Amniotic stem cell (primary cell): ENCODE measurements at places on chromosomes 2 and 18.

- no peak for DNase-seq
These were observed 277.9 kb downstream of the GULP1 start for GRCh38 chr2:188569431-188570165.

DNA sequence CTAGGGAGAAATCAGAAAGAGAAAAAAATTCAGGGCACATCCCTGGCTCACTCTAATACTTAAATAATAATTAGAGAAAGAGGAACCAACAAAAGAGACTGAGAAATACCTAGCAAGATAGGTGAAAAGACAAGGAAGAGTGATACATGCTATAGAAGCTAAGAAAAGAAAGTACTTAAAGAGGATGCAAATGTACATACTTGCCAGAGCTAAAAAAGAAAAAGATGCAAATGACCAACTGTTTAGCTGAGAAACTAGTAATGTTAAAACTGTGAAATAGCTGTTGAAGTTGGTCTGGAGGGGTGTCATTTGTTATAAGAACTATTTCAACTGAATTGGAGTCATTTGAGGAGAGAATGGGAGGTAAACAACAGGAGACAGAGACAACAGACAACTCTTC is 412.2 kb downstream of the SPAG16 start:
- no peak for DNase-seq

DNA sequence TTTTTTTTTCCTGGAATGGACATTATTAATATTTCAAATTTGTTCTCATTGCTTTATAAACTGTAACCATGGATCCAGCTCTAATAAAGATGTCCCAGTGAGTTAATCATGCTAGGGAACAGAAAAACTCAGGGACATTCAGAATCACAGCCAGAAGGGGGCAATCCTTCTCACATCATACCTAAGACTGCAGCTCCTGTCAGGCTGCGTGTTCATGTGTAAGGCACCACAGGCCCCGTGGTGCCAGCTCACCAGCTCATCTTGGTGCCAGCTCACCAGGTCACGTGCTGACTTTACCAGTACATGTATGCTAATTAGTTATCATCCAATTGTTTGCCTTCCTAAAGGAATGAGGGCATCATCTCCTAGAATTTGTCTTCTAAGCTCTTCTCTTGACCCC is 84.7 kb upstream of the NEDD4L start:
- no peak for DNase-seq

DNA sequence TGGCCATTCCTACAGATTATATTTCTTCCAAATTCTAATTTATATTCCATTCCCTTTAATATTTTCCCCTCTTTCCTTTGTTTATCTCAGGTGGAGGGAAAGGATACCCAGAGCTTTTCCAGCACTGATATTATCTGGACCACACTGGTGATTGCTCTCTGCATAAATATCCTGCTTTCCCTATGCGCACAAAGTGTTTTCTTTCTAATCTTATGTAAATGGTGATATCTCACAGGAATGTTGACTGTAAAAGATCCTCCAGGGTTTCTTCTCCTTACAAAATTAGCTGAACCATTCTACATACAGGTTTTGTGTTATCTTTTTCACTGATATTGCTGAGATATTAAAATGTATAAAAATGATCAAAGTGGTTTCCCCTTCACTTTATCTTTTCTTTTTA is 59.1 kb upstream of the GALNT13 start:
- no peak for DNase-seq

- no peak for DNase-seq
These were observed 13.7 kb downstream of the GEMIN6 start for GRCh38 chr2:38791744-38792143.

- no peak for DNase-seq
These were observed 68.3 kb downstream of the TET3 start for GRCh38 chr2:74052732-74053710.

GRCh38 chr2:180992994-180993393 is 12.6 kb downstream of the UBE2E3 start:
- DNase-seq = no peak

DNA sequence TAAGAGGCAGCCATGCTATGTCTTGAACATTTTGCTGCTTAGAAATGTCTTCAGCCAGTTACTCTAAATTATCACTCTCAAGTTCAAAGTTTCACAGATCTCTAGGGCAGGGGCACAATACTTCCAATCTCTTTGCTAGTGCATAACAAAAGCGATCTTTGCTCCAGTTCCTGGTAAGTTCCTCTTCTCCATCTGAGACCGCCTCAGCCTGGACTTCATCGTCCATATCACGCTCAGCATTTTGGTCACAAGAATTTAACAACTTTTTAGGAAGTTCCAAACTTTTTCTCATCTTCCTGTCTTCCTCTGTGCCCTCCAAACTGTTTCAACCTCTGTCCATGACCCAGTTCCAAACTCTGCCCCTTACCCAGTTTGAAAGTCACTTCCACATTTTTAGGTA is 8.8 kb upstream of the SLC35F5 start:
- DNase-seq = no peak

- no peak for DNase-seq
These were observed 30.8 kb downstream of the LPIN1 start for GRCh38 chr2:11777066-11777782.

DNA sequence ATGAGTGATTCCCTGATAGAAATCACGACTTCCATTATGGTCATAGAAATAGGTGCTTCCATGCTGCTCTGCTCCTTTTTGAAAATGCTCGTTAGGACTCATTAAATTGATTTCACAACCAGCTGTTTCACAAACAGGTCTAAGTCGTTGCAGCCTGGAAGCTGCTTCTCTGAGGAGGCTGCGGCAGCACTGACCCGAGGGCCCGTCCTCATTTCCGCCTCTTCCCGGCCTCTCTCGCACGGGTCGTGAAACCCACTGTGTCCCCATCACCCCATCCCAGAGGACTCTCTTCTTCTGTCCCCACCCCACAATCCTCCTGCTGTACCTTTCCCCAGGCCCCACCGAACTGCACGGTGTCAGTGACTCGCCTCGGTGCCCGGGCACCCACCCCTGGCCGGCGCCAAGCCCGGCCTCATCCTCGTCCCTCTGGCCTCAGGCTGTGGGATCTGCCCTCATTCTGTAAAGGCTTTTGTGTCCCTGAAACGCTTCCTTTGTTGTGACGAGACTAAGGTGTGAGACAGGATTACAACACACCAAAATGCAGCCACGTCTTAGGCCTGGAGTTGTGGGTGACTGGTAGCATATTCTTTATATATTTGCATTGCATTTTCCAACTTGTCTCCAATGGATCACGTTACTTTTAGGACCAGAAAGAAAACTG is 112.7 kb upstream of the CTDP1 start:
- no peak for DNase-seq

DNA sequence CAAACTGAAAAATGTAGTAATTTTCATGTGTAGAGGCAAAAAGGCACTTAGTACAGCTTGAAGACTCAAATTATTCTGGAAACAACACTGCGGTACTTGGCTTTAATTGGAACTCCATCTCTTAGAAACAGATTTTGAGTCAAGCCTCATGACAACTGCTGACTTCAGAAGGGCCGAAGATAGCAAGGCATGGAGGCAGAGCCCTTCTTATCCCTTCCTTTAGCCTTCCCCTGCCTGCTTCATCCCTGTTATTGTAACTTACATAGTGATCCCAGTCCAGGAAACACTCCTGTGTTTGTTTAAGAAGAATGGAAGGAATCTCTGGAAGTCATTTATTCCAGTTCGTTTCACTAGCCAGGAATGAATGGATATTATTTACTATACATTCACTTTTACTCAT is 110.9 kb upstream of the FAM98A start:
- no peak for DNase-seq

GRCh38 chr2:184444623-184445223 is 153.6 kb upstream of the ZNF804A start:
- DNase-seq = no peak

- DNase-seq = no peak
These were observed 20.8 kb downstream of the CRIM1 start for GRCh38 chr2:36376319-36376765.

DNA sequence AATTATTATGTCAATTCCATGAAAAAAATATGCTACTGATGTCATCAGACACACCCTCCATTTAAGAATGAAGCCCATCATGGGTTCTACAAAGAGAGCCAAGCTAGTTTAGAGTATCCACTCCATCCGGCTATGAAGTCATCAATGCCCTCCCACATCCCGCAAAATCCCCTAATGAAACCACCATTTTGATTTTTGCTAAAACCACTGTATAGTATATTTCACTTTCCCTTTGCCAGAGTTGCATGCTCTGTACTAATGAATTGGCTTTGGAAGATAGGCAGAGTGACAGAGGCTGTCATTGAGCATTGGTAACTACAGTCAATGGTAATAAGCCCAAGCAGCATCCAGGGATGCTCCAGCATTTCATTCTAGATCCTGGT is 118.6 kb downstream of the ANKRD44 start:
- no peak for DNase-seq

DNA sequence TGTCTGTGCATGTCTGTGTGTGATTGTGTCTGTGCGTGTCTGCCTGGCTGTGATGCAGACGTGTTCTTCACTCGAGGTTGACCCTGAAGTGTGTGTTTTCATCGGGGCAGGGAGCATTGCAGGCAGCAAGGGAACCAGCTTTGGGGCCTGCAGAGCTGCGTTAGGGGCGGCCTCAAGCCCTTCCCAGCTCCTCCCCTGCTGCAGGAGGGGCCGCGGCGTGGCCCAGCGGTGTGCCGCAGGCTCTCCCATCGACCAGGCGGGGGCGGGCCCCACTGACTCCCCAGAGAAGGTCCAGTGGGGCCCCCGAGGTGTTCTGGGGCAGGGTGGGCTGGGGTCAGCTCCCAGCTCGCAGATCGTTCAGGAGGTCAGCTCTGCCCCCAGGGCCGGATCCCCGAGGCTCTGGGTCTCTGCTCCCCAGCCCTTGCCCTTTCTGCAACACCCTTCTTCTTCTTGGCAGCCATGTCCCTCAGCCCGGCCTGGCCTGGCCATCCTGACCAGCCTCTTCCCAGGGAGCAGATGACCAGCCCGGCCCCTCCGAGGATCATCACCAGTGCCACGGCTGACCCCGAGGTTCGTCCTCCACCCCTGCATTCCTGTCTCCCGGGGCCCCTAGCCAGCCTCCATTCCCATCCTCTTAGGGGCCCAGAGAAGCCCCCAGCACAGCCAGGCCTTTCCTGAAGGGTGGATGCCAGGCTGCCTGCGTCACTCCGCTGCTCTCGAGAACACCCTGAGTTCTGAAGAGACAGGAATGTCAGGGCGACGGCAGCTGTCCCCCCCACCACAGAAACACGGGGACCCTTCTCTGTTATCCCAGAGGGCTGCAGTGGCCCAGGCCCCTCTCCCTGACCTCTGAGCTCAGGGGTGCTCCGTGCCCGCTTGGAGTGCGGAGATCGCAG is 11.1 kb upstream of the KLHL30 start:
- DNase-seq = no peak

GRCh38 chr2:235979753-235980435 is 188.3 kb downstream of the GBX2 start:
- no peak for DNase-seq

DNA sequence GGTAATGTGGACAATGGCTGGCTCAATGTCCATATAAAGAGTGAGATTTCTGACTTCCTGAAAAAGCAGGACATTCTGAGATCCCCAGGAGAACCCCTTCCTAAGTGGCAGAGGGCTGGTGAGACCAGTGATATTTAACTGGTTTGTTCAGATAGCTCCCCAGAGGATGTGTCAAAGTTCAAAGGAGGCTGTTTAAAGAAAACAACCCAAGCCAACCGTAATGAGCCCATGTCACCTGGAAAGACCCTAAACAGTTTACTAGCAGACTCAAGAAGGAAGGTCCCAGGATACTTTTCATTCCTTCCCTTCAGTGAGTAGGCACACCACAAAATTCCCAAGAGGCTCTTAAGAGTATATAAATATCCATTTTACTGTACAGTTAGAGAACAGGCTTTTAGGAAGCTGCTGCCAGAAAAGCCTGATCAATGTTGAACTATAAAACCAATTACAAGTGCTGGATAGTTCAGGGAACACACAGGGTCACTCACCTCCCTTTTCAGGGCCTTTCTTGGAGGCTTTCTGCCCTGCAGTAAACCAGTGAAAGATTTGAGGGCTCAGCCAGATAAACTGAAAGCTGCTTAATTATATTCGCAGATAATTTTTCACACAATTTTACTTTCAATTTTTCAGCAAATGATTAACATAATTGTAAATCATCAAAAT is 293.5 kb downstream of the ASXL3 start:
- DNase-seq = no peak

DNA sequence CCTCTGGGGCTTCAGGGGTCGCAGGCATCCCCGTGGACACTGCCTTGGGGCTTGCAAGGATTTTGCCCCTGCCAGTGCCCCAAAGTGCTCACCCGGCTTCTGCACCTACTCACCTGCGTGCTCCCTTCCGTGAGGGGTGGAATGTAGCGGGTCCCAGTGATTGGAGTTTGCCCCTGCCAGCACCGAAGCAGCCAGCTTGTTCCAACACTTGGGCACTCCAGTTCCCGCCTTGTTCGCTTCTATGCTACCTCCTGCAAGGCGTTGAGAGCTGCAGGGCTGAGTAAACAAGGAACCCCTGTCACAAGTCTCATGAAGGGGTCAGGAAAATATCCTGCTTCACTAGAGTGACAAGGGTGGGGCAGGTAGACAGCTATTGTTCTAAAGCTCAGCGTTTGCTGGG is 631.5 kb downstream of the EPHA4 start:
- no peak for DNase-seq

DNA sequence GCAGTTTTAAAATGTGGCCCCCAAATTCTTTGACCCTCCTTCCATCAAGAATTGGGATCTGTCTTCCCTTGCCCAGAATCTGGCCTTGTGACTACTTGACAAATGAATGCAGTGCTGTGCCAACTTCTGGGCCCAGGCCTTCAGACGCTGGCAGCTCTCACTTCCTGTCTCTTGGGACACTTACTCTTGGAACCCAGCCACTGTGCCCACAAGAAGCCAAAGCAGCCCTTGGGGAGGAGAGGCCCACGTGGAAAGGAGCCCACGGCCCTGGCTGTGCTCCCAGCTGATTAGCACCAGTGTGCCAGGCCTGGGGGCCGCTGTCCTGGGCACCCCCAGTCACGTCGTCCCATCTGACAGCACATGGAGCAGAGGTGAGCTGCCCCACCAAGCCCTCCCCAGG is 56.6 kb downstream of the RPL37A start:
- no peak for DNase-seq

GRCh38 chr18:36157441-36157840 is 27.7 kb downstream of the ELP2 start:
- DNase-seq = no peak

GRCh38 chr2:69474688-69475087 is 37.5 kb upstream of the NFU1 start:
- DNase-seq = no peak

- DNase-seq = no peak
These were observed 419.0 kb upstream of the MMADHC start for GRCh38 chr2:150006591-150006990.

GRCh38 chr2:27351802-27352598 is 4.6 kb downstream of the GTF3C2 start:
- no peak for DNase-seq

- DNase-seq = no peak
These were observed 17.1 kb upstream of the CNDP1 start for GRCh38 chr18:74517236-74517630.

DNA sequence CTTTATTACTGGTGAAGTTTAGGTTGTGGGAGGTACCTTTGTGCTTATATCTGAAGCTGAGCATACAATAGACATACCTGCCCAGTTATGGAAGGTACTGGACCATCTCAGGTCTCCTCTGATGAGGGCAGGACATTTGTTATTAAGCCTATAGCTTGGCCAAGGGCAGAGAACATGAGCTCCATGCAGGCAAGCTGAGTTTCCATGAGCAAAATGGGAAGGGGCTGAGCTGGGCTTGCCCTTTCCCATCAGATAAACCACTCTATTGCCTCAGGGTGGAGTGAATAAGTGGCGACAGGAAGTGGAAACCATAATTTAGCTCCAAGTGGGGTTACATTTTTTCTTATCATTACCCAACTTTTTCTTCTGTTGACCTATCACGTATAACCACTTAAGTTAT is 39.9 kb upstream of the EML6 start:
- no peak for DNase-seq
